ENCODE measurements at places on chromosomes 6 and 20. TPM values are rescaled to one million over a fixed set of nuclear protein-coding genes. Genes with fewer than 3 reads are reported as not detected.

The MEP1A gene
- not detected for total RNA-seq

The OR2H1 gene
- total RNA-seq, result not detected

The RMND1 gene
- total RNA-seq, result 21.2 TPM

The COL19A1 gene
- not detected for total RNA-seq

The OOEP gene
- total RNA-seq, result not detected

- peak overlapping the region; percentile 95 for H3K27ac ChIP-seq
- DNase-seq, result peak; percentile 3
- H3K4me3 ChIP-seq, result peak overlapping the region; percentile 98
- no peaks in the 10 kb centered on the region for H3K27me3 ChIP-seq
Measured at GRCh38 chr20:25623225-25623735, 534 bp downstream of the NANP start.

DNA sequence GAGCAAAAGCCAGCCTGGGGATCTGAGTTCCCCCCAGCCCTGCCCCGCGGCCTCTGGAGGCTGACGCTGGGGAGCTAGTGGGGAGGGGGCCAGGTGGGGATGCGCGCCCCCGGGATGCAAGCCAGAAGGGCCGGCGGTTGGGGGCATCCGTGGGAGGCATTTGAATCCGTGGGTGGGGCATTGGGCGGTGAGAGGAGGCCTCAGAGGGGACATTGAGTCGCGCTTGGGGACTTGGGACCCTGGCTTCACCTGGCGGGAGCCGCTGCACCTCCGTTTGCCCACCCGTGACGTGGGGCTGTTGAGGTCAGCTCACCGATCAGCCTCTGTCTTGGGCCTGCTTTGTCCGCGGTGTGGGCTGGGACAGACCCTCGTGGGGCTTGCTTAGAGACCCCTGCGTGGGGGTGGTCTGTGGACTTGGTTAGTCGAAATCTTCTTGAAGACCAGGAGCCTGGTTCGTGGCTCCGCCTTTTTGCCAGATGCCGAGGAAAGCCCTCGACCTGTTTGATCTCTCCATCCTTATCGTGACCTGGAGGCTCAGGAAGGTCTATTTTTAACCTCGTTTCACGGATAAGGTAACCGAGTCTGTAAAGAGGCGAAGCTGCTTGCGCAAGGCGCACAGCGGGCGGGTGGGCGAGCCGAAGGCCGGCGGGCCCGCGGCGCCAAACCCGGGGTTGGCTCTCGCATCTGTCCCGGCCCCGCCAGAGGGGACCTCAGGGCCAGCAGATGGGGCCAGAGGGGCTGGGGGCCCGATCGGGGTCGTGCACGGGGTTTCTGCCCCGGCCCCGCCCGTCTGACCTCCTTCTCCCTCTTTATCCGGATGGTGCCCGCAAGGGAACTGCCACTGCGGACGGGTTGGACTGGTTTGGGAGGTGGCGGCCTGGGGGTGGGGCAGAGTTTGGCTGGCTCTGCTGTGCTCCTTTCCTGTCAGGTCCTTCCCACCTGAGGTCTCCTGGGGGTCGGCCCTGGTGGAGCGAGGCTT, 8.3 kb downstream of the FAM110A start:
- H3K4me1 ChIP-seq, result no peaks in the 10 kb centered on the region
- no peak overlapping the region for H3K27ac ChIP-seq
- H3K36me3 ChIP-seq, result no peaks in the 10 kb centered on the region

GRCh38 chr6:151675746-151676459, 131.6 kb upstream of the ESR1 start:
- H3K36me3 ChIP-seq, result no peaks in the 10 kb centered on the region
- no peak overlapping the region for H3K4me3 ChIP-seq
- DNase-seq, result no peak
- no peak overlapping the region for H3K27ac ChIP-seq
- H3K4me1 ChIP-seq, result peaks cover under 1% of the 10 kb centered on the region

- H3K27ac ChIP-seq, result no peak overlapping the region
- no peak for DNase-seq
- H3K4me1 ChIP-seq, result no peaks in the 10 kb centered on the region
- H3K27me3 ChIP-seq, result no peaks in the 10 kb centered on the region
- H3K36me3 ChIP-seq, result no peaks in the 10 kb centered on the region
Measured at GRCh38 chr6:105892577-105893262, 193.4 kb upstream of the PRDM1 start.

DNA sequence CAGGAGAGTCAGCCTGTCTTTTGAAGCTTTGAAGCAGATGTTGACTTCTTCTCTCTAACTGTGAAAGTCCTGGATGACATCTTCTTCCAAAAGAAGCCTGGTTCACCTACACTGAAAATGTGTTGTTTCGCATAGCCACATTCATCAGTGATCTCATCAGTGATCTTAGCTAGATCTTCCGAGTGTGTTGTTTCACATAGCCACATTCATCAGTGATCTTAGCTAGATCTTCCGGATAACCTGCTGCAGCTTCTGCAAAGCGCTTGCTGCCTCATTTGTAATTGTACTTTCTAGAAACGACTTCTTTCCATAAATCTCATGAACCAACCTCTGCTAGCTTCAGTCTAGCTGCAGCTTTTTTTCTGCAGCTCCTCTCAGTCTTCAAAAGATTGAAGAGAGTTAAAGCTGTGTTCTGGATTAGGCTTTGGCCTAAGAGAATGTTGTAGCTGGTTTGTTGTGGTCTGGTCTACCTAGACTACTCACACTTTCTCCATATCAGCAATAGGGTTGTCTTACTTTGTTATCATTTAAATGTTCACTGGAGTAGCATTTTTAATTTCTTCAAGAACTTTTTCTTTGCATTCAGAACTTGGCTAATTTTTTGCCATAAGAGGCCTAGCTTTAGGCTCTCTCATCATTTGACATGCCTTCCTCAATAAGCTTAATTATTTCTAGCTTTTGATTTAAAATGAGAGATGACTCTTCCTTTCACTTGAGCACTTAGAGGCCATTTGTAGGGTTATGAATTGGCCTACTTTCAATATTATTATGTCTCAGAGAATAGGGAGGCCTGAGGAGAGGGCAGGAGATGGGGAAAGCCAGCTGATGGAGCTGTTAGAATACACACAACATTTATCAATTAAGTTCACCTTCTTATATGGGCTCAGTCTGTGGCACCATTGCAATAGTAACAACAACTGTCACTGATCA, 48.7 kb upstream of the EXOC2 start:
- H3K4me1 ChIP-seq, result no peaks in the 10 kb centered on the region
- H3K27me3 ChIP-seq, result no peaks in the 10 kb centered on the region
- no peak overlapping the region for H3K27ac ChIP-seq
- H3K36me3 ChIP-seq, result no peaks in the 10 kb centered on the region
- DNase-seq, result no peak
- H3K4me3 ChIP-seq, result no peak overlapping the region

DNA sequence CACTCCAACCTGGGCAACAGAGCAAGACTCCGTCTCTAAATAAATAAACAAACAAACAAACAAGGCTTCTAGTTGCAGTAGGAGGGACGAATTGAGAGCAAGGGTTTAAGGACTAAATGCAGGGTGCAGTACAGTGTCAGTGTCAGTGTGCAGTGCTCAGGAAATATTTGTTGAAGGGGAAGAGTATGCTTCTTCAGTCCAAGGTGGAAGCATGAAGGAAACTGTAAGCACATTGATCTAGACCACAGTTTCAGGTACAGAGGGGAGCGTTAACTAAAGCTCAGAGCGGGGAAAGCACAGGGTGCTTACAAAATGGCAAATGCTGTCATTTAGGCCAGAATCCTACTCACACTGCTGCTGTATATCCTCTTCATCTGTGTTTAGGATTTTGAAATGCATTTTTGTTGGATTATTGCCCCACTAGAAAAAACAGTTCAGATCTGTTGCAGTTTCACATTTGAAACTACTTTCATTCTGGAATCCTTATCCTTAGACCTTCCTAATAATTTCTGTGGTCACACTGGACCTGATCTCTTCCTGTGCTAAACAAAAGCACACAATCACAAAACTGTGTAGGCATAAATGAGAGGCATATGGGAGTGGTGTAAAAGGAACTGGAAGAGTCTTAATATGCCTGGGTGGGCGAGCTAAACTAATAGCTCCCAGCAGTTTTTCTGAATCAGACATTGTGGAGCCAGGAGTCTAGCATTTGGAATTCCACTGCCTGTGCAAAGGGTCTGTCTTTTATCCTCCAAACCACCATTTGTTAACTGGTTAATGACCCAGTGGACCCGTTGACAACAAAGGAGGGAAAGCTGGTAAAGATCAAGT, 41.4 kb downstream of the CBFA2T2 start:
- no peaks in the 10 kb centered on the region for H3K36me3 ChIP-seq
- no peak overlapping the region for H3K4me3 ChIP-seq
- H3K4me1 ChIP-seq, result peaks cover 31% of the 10 kb centered on the region
- H3K27ac ChIP-seq, result no peak overlapping the region
